HAP-1 (cell line): ENCODE measurements at places on chromosomes 3 and 15.

DNA sequence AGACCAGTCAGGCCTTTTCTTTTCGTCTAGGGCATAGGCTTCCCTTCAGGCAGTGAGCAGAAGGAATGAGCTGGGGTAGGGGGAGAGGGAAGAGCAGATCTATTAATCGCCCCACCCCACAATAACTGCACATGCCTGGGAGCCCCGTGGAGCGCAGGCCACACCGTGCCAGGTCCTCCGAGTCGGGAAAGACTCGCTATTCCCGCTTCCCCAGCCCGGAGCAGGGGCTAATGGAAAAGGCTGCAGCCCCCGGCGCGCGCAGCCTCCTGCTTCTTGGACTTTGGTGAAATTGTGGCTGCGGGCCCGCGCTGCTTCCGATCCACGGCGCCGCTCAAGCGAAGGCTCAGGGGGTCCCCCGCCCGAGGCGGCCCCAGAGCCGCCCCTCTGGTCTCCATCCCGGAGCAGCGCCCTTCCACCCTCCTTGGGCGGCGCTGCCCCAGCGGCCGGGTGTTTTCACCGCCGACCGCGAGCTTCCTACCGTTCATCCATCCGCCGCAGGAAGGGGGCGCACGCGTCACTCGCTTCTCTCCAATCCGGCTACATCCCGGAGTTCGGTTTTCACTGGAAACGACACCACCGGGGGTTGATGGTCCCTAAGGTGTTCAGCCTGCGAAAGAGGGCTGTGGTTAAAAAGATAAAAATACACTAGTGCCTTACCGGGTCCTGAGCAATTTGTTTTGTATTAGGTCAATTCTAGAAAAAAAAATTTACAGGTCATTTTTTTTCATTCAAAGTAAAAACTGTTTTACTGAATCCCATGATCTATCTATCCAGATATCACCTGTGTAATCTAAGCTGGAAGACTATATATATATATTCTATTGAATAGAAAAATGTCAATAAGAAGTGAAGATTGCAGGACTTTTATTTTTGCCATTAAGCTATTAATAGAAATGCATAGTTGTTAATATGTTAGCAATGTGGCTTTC lies 4.4 kb upstream of the SYNM start:
- DNase-seq, result peak; percentile 93

GRCh38 chr3:138186803-138187295 lies 252 bp upstream of the ARMC8 start:
- DNase-seq, result peak; percentile 91

DNA sequence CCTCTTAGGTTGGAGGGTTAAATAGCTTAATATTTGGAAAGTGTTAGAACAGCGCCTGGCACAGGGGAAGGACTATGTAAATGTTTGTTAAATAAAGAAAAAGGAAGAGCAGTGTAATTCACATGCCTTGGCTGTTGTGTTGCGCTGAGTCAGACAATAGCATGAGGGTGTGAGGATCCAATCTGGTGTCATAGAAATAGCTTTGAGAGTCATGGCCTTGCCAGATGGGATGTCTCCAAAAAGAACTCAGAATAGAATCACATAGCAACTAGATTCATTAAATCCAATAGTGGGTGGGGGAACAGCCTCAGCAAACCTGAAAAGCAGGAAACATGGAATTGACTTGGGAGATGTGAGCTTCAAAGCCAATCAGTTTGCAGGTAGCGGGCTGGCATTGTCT lies 3.9 kb upstream of the RBSN start:
- DNase-seq, result no peak

GRCh38 chr3:111725706-111726105 lies 130.6 kb upstream of the ZBED2 start:
- DNase-seq, result no peak

DNA sequence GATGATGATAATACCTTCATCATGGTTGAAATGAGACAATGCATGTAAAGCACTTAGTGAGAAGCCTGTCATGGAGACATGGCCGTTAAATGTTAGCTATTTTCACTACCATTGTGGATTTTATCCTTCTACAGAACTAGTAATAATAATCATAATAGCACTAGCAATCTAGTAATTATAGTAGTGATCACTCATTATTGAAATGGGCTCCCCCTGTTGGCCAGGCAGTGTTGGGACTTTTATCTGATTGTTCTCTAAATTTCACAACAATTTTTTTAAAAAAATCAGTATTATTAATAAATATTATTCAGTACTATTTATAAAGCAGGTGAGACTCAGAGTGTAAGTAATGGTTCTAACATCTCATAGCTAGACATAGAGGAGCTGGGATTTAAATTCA lies 396.3 kb downstream of the IL5RA start:
- DNase-seq, result no peak

- DNase-seq, result no peak
Observed at GRCh38 chr15:90126022-90126421, 23.8 kb upstream of the IDH2 start.

DNA sequence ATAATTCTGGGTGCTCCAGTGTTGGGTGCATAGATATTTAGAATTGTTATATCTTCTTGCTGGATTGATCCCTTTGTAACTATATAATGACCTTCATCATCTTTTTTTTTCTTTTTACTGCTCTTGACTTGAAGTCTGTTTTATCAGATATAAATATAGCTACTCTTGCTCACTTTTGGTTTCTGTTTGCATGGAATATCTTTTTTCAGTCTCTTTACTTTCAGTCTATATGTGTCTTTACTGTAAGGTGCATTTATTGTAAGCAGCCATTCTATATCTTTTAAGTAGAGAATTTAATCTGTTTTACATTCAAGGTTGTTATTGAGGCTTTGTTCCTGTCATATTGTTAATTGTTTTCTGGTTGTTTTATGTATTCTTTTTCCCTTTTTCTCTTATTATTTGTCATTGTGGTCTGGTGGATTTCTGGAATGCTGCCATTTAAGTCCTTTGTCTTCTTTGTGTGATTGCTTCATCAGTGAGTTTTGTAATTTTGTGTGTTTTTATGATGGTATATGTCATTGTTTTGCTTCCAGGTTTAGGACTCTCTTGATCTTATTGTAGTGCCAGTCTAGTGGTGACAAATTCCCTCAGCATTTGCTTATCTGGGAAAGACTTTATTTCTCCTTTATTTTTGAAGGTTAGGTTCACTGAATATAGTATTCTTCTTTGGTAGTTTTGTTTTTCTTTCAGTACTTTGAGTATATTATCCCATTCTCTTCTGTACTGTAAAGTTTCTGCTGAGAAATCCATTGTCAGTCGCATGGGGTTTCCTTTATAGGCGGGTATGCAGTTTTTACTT lies 8.3 kb upstream of the PRR23C start:
- DNase-seq, result no peak

DNA sequence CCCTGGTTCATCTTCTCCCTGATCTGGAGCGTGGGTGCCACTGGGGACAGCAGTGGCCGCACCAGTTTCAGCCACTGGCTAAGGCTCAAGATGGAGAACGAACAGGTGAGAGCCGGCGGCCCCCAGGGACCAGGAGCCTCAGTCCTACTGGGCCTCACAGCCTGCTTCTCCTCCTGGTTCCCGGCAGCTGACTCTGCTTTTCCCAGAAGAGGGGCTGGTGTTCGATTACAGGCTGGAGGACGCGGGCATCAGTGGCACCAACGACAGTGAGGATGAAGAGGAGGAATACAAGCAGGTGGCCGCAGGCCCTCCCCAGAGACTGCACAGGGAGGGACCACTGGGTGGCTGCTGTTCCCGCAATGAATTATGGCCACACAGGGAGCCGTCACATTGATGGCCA lies 54.4 kb downstream of the DNAH1 start:
- DNase-seq, result no peak

- DNase-seq, result no peak
Observed at GRCh38 chr3:94928921-94929320, 866.1 kb downstream of the NSUN3 start.

DNA sequence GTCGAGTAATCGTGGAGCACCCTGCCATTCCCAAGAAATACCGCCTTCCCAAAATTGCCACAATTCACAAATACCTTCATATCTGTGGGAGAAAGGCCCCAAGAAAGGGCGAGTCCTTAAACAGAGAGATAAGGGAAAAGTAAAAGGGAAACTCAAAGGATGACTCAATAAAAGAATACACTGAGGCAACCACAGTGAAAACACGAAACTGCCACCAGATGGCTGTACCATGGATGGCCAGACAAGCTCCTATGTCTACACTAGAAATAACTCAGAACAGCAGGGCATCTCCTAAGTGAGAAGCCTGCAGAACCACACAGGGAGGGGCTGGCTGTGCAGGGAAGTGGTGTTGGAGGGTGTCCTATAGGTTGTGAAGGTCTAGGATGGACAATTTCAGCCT lies 25.0 kb downstream of the SRGAP3 start:
- DNase-seq, result no peak

DNA sequence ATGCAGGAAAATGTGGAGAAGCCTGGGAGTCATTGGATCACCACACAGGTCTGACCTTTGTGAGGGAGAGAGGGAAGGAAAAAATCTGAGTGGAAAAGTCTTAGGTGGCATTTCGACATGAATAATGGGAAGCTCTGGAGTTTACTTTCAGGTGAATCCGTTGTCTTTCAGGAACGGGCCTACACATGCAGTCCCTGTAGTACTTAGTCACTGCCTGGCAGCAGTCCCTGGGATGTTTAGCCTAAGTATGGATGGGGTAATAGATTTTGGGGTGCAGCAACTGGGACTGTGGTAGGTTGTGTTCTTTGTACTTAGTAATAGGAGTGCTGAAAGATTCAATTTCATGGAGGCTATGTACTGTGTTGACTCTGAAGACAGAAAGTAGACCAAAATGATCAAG lies 227.5 kb upstream of the EPHA3 start:
- no peak for DNase-seq

- peak; percentile 76 for DNase-seq
Observed at GRCh38 chr3:149717391-149718056, 34.8 kb downstream of the COMMD2 start.

DNA sequence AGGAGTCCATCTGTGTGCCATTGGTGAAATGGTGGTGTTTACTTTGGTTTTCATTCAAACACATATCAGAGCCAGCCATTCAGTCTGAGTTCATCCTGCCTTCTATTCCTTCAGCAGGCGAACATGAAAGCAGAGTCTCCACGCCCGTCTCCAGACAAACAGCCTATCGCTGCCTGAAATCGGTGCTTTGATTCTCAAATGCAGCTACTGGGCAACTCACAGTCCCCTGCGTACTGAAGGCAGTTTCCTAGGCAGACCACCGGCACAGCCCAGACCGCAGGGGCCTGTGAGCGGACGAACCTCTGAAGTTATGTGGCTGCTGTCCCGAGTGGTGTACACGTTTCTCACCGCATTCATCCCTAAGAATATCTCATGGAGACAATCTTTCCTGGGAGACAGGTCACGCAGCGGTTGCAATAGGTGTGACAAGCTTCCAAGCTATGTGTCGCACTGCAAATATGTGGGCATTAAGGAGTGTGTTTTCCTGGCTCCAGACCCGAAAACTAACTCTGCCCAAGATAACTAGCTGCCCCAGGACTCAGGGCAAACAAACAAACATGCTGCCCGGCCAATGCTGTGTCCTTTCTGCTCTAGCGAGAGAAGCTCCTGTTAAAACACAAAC lies 16.9 kb upstream of the RYR3 start:
- no peak for DNase-seq

- no peak for DNase-seq
Observed at GRCh38 chr15:85008474-85009260, 27.0 kb downstream of the PDE8A start.

GRCh38 chr15:59384507-59384906 lies 11.8 kb upstream of the MYO1E start:
- DNase-seq, result no peak

- no peak for DNase-seq
Observed at GRCh38 chr3:196214783-196215441, 1.4 kb upstream of the SLC51A start.

DNA sequence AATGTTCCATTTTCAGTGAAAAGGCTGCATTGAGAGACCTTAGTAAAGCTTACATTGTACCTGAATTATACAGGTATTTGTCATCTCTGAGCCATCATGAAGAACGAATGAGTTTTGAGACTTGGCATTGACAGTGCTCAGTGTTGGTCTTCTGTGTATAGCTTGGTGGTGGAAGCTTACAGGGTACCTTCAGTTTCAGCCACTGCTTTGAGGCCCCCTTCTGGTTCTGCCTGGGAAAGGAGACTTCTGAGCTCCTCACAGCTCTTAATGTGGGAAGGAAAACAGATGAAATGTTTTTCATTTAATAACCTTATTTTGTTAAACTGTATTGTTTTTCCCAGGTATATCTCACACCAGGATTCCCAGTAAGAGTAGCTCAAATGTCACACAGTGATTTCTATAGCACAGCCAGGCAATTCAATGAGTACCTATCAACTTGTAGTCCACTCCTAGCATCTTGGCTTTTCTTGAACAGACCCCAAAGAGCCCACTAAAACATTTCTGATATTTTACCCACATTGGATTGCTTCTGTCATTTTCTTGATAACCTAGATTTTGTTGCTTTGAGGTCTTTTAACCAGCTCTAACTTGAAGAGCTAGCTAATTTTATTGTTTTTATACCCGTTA lies 5.6 kb downstream of the SERPINI1 start:
- DNase-seq, result peak; percentile 58

GRCh38 chr3:100131241-100131640 lies 16.9 kb upstream of the FILIP1L start:
- DNase-seq, result no peak

GRCh38 chr15:40285151-40285550 lies 2.3 kb upstream of the ANKRD63 start:
- no peak for DNase-seq

DNA sequence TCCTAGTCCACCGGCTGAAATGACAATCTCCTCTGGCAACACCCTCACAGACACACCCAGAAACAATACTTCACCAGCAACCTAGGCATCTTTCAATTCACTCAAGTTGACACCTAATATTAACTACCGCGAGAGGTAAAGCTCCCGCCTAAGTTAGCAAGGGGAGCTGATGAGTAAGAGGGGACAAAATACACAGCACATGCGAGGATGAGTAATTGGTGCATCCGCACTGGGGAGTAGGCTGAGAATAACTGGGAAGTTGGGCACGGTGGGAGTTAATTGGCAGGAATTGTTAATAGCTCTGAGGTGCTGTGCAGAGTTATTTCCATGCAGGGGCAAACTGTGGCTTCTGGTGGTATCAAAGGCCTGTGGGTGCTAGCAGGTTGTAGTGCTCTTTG lies 14.5 kb upstream of the PLD1 start:
- DNase-seq, result no peak

- no peak for DNase-seq
Observed at GRCh38 chr15:67976506-67977073, 77.5 kb upstream of the PIAS1 start.

GRCh38 chr15:38174691-38175090 lies 77.9 kb upstream of the SPRED1 start:
- no peak for DNase-seq

DNA sequence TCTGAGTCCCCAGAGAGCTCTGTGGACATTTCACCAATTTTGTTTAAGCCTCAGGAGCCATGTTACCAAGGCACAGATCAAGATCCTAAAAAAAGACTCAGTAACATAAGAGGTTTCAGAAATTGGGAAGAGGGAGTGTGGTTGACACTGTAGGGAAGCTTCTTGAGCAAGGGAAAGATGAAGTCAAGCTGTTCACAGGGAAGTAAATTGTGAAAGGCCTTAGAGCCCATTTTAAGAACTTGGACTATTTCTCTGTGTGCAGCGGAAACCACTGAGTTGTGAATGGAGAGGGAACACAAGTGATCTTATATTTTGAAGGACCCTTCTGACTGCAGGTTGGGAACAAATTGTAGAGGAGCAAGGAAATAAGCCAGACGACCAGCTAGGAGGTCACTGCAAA lies 18.7 kb downstream of the BCL2A1 start:
- no peak for DNase-seq
